ENCODE measurements at places on chromosomes 11 and 22. TPM values are rescaled to one million over a fixed set of nuclear protein-coding genes. Genes with fewer than 3 reads are reported as not detected.

The SMCO4 gene
- 6.7 TPM for total RNA-seq

The CREB3L1 gene
- total RNA-seq: 1.9 TPM

The RCOR2 gene
- not detected for total RNA-seq

The HEPACAM gene
- 8.3 TPM for total RNA-seq

The SCO2 gene
- 9.5 TPM for total RNA-seq

The TSPAN32 gene
- total RNA-seq: 2.1 TPM

The DEFB131B gene
- not detected for total RNA-seq

The OR51B5 gene
- total RNA-seq: 0.85 TPM

The DNAJB7 gene
- total RNA-seq: not detected

The ACTN3 gene
- total RNA-seq: not detected

The PRDX5 gene
- total RNA-seq: 228 TPM

The OR4C45 gene
- total RNA-seq: not detected

The PGAP2 gene
- total RNA-seq: 7.2 TPM

The MS4A2 gene
- 1.9 TPM for total RNA-seq

The NPTXR gene
- 5.3 TPM for total RNA-seq

The RFPL3 gene
- total RNA-seq: not detected

The NPAS4 gene
- total RNA-seq: not detected

The LMO1 gene
- total RNA-seq: not detected

The DGCR6L gene
- 60.1 TPM for total RNA-seq

The FOLR3 gene
- 0.68 TPM for total RNA-seq

The CARD16 gene
- total RNA-seq: 14.2 TPM

The SYT7 gene
- 0.66 TPM for total RNA-seq

The PACSIN2 gene
- total RNA-seq: 37.0 TPM

The RAG2 gene
- total RNA-seq: not detected

The OR9Q2 gene
- total RNA-seq: not detected

The RASSF10 gene
- not detected for total RNA-seq

The NCF4 gene
- 35.2 TPM for total RNA-seq

The LUZP2 gene
- 0.33 TPM for total RNA-seq

The C22orf15 gene
- not detected for total RNA-seq
